ENCODE measurements at places on chromosomes 12 and 14. TPM values are rescaled to one million over a fixed set of nuclear protein-coding genes. Genes with fewer than 3 reads are reported as not detected.

KCNC2 gene
- total RNA-seq: 3.9 TPM

GRCh38 chr12:48972213-48972951 is 847 bp upstream of the WNT10B start:
- DNase-seq: no peak

GRCh38 chr14:60975551-60975950 is 5.3 kb downstream of the TRMT5 start:
- DNase-seq: peak; percentile 85

DNA sequence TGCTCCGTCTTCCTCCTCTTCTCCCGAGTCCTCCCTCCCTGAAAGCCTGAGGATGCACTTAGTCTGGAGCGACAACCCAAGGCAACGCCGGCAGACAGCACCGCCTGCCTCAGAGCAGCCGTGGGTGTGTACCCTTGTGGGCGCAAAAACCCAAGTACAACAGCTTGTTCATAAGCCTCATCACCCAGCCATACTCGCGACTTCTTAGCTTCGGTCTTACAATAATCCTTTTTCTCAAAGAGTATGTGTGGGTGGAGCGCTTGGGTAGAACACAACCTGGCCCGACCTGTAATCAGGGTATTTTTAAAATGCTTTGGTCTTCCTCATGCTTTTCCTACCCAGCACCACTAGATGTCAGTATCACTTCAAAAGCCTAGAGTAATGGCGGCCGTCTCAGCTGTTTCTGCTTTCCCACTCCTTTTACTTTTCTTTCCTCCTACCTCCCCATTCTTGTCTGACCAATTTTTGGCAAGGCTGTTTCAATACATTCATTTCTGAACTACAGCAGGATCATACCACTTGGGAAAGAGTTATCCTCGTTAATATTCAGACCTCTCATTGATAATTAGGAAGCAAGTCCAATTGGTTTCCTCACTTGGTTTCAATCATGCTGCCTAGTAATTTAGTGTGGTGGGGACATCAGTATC is 198.9 kb downstream of the EPS8 start:
- DNase-seq: peak; percentile 88

HVCN1 gene
- total RNA-seq: 8.4 TPM

- DNase-seq: no peak
Measured at GRCh38 chr14:23896609-23897153, 56.9 kb upstream of the DHRS4 start.

GRCh38 chr14:76186308-76187027 is 34.7 kb downstream of the GPATCH2L start:
- no peak for DNase-seq

GRCh38 chr14:59268011-59268410 is 79.5 kb downstream of the DAAM1 start:
- DNase-seq: no peak

- DNase-seq: no peak
Measured at GRCh38 chr14:36513012-36513420, 7.0 kb downstream of the NKX2-1 start.

ANKRD33 gene
- not detected for total RNA-seq

GRCh38 chr12:109731806-109732205 is 18.2 kb downstream of the FAM222A start:
- no peak for DNase-seq

GRCh38 chr14:60650373-60650961 is 1.2 kb upstream of the SIX1 start:
- DNase-seq: peak; percentile 79

FKBP4 gene
- 57.7 TPM for total RNA-seq

KCNH3 gene
- 2.3 TPM for total RNA-seq

DNA sequence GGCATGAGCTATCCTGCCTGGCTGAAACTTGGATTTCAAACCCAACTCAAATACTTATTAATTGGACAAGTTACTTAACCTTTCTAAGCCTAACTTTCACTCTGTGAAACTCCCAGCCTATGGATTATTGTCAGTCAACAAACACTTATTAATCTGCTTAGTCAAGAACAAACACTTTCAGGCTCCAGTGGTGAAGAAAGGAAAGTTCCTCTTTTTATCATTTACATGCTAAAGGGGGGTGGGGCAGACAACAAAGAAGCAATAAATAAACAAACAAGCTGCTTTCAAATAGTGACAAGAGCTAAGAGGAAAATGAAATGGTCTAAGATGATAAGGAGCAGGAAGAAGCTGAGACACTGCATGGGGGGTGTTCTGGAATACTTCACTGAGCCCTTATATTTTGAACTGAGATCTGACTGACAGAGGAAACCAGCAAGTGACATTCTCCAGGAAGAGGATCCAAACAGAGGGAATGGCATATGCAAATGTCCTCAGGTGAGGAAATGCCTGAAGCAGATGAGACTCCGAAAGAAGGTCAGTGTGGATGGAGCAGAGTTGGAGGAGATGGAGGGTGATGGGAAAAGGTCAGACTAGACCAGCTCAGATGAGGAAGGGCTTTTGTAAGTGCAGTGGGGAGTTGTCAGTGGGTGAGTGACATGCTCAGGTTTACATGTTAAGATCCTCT is 259.6 kb downstream of the ITPR2 start:
- DNase-seq: no peak

- DNase-seq: no peak
Measured at GRCh38 chr14:74064883-74065282, 19.4 kb downstream of the ALDH6A1 start.

DNA sequence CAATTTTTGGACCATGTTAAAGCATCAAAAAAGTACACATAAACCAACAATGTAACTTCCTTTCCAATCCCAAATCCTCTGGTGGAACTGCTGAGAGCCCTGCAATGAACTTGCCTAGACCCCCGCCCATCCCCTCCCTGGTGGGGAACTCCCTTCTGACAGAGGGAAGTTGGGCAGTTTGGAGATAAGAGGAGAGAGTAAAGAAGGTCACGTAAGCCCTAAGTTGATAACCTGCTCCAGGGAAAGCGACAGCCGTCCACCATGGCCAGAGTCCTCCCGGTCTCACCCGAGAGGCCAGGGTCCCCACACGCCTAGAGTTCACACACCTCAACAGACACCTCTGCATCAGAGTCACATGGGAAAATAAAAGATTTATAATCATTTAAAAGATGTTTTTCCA is 138.7 kb downstream of the EGLN3 start:
- DNase-seq: no peak

DNA sequence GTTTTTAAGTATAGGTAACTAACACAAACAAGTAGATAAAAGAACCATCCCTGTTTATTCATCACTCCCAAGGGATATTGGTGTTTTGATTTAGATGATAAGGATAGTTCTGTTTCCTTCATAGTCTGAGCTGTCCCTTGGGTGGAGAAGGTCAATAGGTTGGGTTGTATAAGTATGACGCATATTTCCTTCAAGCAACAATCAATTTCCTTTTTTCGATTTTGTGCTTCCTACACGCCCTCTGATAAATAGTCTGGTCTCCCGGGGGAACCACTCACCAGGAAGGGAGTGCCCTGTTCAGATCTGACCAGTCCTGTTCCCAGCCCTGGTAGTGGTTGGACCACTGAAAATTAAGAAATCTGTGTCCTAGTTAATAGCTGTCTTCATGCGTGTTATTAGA is 378.8 kb upstream of the FAR2 start:
- no peak for DNase-seq

NKX2-8 gene
- not detected for total RNA-seq

DNA sequence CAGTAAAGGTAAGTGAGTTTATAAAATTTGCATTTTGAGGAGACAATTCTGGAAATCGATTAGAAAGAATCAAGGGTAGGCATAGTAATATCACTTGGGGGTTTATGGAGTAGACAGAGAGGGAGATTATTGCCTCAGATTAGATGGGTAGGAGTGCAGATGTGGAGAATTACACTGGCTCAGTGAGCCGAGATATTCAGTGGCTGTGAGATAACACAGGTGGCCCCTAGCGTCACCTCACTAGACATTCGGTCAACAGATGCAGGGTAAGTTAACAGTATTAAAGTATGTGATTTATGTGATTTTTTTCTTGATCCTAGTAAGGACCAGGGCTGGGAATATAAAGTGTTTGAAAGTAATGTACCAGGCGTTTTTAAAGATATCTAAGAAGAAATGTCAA is 39.6 kb upstream of the KLRD1 start:
- DNase-seq: no peak

ACOT6 gene
- total RNA-seq: not detected

DNA sequence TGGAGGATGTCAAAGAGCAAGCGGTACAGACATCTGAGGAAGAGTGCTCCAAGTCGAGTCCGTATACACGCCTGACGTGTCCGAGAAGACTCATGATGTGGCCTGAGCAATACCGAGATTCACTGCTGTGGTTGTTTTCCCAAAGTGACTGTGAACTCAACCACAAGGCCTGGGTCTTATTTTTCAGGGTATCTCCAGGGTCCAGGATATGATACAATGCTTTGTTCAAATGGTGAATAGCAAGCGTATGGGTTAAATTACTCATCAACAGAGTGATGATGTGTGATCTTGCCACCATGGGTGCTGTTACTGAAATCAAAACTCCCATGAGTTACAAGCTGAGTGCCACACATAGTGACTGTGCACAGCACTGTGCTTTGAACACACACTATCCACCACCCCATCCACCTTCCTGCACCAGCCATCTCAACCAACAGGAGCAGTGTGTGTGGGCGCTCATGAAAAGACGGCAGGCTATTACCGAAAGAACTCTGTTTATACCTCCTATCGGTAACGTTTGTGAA is 109.6 kb downstream of the BCAT1 start:
- no peak for DNase-seq

DNA sequence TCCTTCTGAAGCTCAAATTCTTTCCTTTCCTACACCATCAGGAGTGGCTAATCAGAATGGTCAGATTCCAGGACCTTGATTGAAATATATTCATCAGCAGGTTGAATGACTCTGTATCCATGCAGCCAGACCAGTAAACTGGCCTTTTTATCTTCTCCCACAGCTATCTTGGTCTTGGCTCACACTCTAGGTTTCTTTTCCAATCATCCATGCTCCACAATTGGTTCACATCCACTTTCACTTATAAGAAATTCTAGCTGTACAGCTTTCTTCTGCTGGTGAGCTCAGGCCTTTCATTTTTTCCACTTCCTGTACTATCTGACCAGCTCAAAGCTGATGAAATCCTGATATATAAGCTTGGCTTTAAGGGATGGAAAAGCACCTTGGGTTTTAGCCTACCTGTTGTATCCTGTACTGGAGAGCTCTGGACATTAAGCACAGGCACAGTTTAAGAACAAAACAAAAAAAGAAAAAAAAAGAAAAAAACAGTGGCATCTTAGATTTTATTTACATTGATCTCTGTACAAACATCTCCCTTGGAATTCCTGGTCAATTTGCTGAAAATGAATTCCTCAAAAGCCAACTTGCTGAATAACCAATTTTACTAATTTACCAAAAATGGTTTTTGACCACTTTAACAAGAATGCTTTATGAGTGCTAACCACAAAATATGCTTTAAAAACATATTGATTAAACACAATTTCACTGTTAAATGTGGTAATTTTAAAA is 91.6 kb upstream of the PAWR start:
- no peak for DNase-seq

SELPLG gene
- 2.2 TPM for total RNA-seq

DNA sequence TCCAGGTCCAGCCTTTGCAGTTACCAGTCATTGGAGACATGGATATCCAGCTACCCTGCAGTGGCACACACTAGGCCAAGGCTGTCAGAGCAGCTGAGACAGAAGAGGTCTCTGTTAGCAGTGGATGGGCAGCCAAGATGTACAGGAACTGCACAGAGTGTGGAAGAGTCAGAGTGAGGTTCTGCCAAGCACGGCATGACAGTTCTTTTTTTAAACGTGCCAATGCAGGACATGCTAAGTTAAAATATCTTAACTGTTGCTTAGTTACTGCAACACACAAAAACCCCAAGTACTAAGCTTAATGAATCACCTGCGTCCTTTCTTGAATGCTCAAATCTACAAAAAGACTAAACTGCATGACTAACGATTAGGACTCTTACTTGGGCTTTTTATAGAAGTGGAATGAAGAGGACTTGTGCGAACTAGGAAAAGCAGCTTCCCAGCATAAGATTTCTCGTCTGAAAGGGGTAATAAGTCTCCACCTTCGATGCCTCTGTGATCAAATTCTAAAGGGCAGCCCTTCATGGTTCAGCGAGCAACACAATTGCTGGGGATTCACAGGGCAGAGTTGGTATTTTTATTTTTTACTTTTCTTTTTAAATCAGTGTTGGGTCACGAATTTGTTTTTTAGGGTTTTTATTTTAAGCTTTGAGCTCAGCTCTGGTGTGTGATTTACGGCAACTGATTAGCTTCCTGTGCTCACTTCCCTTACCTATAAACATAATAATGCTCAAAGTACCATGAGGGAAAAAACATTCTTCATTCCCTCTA is 20.6 kb downstream of the MAPK1IP1L start:
- DNase-seq: peak; percentile 76

- DNase-seq: no peak
Measured at GRCh38 chr12:62643486-62643885, 176.9 kb downstream of the MON2 start.

BHLHE41 gene
- 8.2 TPM for total RNA-seq

- DNase-seq: no peak
Measured at GRCh38 chr12:30814295-30814655, 59.5 kb upstream of the CAPRIN2 start.

KRT78 gene
- 64.7 TPM for total RNA-seq

- no peak for DNase-seq
Measured at GRCh38 chr14:101478796-101479410, 82.4 kb upstream of the DIO3 start.

DNA sequence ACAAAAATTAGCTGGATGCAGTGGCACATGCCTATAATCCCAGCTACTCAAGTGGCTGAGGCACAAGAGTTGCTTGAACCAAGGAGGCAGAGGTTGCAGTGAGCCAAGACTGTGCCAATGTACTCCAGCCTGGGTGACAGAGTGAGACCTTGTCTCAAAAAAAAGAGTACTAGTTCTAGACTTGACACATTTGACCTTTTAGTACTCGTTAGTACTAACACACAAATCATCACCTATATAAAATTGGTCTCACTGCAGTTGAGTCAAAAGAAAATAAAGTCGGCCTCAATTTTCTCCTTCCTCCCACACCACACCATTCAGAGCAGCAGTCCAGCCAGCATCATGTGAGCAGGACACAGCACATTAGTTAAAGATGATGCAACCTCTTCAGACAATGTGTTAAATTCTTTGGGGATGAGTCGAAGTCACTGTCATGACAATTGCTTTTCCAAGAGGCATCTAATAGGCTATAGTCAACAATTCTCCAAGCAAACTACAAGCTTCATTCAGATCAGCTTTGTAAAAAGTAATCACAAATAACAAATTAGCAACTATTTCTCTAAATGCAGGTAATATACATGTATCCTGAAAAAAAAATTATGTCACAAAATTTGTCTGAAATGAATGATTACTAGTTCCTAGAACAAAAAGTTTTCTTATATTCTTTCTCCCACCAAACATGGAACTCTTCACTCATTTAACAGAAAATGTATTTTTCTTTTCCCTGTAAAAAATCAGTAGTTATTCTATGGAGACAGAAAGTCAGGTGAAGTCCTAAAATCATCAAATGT is 55.6 kb downstream of the CLIP1 start:
- peak; percentile 32 for DNase-seq

DNA sequence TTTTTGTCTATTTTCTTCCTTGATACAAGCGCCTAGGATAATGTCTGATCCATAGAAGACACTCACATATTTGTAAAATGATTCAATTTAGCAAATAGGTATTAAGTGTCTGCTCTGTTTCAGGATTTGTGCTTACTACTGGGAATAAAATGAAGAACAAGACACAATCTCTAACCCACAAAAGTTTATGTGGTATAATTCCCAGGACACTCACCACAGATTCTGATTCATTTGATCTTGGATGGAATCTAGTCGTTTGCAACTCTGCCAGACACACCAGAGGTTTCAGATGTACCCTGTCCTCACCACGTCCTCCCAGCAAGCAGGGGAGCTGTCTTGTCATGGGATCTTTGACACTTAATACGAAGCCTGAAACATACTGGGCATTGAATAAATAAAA is 208.3 kb downstream of the LRIG3 start:
- no peak for DNase-seq
